ENCODE measurements at places on chromosomes 4 and X. TPM values are rescaled to one million over a fixed set of nuclear protein-coding genes. Genes with fewer than 3 reads are reported as not detected.

Gene CXorf49
- total RNA-seq = not detected

Gene CD99
- 208 TPM for total RNA-seq

Gene AMMECR1
- total RNA-seq = 7.5 TPM

Gene JCHAIN
- total RNA-seq = not detected

Gene ERCC6L
- 13.8 TPM for total RNA-seq

Gene COX7B2
- total RNA-seq = not detected

Gene F8A1
- 51.0 TPM for total RNA-seq

Gene ADH1B
- not detected for total RNA-seq

Gene FRAS1
- total RNA-seq = not detected

Gene CSN2
- total RNA-seq = not detected

- H3K27me3 ChIP-seq = no peaks in the 10 kb centered on the region
- no peak for DNase-seq
- no peaks in the 10 kb centered on the region for H3K4me1 ChIP-seq
- H3K36me3 ChIP-seq = no peaks in the 10 kb centered on the region
Observed at GRCh38 chrX:147827070-147827469, 84.6 kb upstream of the FMR1 start.

- H3K4me3 ChIP-seq = no peak overlapping the region
- no peaks in the 10 kb centered on the region for H3K36me3 ChIP-seq
- peaks cover 10% of the 10 kb centered on the region for H3K27me3 ChIP-seq
Observed at GRCh38 chr4:171814545-171814944, 1.3 kb downstream of the GALNTL6 start.

DNA sequence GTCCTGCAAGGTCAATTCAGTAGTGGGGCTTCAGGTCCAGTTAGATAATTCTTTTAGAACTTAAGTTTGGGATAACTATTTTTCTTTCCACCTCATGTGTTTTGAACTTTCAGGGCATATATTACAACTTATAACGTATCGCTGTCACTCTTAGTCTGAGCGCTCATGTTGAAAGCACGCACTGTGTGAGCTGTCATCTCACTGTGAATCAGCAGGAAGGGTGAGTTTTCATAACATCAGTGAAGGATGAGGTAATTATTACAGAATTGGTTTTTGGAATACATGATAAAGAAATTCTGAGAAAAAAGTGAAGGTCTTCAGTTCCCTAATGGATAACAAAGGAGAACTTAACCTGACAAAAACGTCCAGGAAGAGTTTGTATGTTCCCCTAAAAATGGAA, 45.1 kb upstream of the SLC4A4 start:
- peaks cover 9% of the 10 kb centered on the region for H3K27me3 ChIP-seq
- no peaks in the 10 kb centered on the region for H3K4me1 ChIP-seq
- no peaks in the 10 kb centered on the region for H3K36me3 ChIP-seq

- no peak for DNase-seq
- H3K4me3 ChIP-seq = no peak overlapping the region
- H3K27ac ChIP-seq = no peak overlapping the region
Observed at GRCh38 chr4:134178706-134179105, 22.9 kb downstream of the PABPC4L start.

DNA sequence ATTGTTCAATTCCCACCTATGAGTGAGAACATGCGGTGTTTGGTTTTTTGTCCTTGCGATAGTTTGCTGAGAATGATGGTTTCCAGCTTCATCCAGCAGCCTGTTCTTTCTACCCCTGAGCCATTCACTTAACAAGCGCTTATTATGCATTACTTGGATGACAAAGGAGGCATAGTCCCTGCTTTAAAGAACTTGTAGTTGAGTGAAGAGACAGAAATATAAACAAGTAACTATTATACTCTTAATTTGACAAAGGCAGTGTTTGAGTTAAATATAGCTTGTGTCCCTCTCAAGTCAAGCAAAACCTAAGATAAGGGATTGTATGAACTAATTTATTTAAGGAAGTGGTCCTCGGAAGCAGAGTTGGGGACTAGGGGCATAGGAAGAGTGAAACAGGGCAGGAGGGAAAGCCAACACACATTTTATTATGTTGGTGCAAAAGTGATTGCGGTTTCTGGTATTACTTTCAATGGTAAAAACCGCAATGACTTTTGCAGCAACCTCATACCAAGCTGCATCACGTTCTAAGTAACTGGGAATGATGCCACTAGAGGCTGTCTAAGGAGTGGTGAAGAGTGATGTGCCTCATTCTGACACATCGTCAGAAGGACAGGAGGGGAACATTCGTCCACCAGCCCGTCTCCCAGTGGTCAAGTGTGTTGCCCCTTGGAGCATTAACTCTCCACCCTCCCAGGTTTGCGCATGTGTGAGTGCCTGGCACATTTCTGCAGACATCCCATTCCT, 41.8 kb downstream of the QDPR start:
- H3K36me3 ChIP-seq = no peaks in the 10 kb centered on the region
- H3K27me3 ChIP-seq = no peaks in the 10 kb centered on the region
- H3K4me3 ChIP-seq = no peak overlapping the region
- no peak overlapping the region for H3K27ac ChIP-seq
- H3K4me1 ChIP-seq = no peaks in the 10 kb centered on the region

GRCh38 chr4:184282251-184282713, 64.6 kb upstream of the ENPP6 start:
- no peak overlapping the region for H3K4me3 ChIP-seq
- peak; percentile 79 for DNase-seq
- peak overlapping the region; percentile 84 for H3K27ac ChIP-seq
- H3K4me1 ChIP-seq = peaks cover 44% of the 10 kb centered on the region
- peaks cover 7% of the 10 kb centered on the region for H3K36me3 ChIP-seq

DNA sequence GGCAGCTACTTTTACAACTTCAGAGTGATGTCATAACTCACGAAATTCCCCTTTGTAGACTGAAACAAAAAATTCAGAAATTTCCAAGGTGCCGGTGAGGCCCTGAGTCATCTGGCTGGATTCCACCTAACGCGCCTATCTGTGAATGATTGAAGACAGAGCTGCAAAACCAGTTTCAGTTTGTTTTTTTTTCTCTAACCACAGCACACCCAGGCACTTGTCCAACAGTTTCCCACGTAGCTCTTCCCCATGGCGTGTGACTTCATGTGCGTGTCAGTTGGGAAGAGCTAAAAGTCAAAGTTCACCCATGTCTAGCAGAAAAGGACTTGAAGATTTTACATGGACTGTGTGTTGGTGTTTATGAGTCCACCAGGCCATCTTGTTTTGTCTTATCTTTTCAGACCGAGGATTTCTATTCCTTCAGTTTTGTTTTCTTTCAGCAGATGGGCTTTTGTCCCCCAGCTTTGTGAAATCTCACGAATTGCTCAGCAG, 16.4 kb downstream of the TCEANC start:
- no peaks in the 10 kb centered on the region for H3K27me3 ChIP-seq
- DNase-seq = peak; percentile 29
- peak overlapping the region; percentile 72 for H3K27ac ChIP-seq
- H3K4me1 ChIP-seq = peaks cover 6% of the 10 kb centered on the region
- peak overlapping the region; percentile 15 for H3K4me3 ChIP-seq

- H3K27me3 ChIP-seq = peaks cover 4% of the 10 kb centered on the region
- H3K36me3 ChIP-seq = peaks cover under 1% of the 10 kb centered on the region
- DNase-seq = no peak
- no peak overlapping the region for H3K27ac ChIP-seq
- no peak overlapping the region for H3K4me3 ChIP-seq
- H3K4me1 ChIP-seq = peaks cover 20% of the 10 kb centered on the region
Observed at GRCh38 chr4:6087669-6088341, 69.6 kb upstream of the C4orf50 start.

DNA sequence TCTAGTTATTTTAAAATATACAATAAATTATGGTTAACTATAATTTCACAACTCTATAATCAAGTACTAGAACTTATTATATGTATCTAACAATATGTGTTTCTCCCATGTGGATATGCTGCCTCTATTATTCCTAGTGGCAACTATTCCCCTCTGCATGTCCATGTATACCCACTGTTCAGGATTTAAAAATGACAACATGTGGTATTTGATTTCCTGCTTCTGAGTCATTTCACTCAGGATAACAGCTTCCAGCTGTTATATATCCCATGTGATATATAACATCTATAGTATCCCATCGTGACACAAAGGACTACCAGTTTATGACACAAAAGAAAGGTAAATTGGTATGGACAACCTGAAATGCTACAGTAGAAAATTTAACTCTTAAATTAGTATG, 167.4 kb upstream of the TACR3 start:
- DNase-seq = no peak
- H3K36me3 ChIP-seq = no peaks in the 10 kb centered on the region
- no peak overlapping the region for H3K27ac ChIP-seq
- H3K4me1 ChIP-seq = no peaks in the 10 kb centered on the region
- H3K27me3 ChIP-seq = no peaks in the 10 kb centered on the region

DNA sequence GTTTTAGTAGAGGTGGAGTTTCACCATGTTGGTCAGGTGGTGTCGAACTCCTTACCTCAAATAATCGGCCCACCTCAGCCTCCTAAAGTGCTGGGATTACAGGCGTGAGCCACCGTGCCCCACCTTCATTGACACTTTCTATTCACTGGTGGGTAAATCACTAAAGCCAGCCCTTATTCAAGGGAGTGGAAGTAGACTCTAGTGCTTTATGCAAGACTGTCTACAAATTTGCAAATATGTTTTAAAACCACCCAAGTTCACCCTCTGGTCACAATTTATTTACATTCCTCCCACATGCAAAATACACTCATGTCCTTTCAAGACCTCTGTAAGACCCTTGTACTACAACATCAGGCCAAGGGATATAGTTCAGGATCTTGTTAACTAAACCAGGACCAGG, 45.0 kb downstream of the SLC34A2 start:
- no peaks in the 10 kb centered on the region for H3K27me3 ChIP-seq
- DNase-seq = no peak
- H3K36me3 ChIP-seq = no peaks in the 10 kb centered on the region
- no peaks in the 10 kb centered on the region for H3K4me1 ChIP-seq
- H3K27ac ChIP-seq = no peak overlapping the region

DNA sequence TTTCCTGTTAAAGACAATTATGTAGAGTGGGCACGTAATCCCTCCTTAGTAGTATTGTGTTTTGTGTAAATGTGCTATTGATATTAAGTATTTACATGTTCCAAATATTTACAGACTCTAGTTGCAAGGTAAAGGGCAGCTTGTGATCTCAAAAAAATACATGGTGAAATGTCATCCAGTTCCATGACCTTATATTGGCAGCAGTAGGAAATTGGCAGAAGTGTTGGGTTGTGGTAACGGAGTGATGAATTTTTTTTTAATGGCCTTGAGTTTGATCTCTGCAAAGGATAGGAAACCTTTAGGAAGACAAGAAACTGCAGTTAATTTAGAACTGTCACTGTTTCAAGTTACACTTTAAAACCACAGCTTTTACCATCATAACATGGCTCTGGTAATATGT, 74.3 kb downstream of the NPNT start:
- H3K27ac ChIP-seq = no peak overlapping the region
- H3K36me3 ChIP-seq = no peaks in the 10 kb centered on the region
- no peak for DNase-seq
- no peak overlapping the region for H3K4me3 ChIP-seq

GRCh38 chr4:152850377-152850776, 70.6 kb downstream of the ARFIP1 start:
- no peaks in the 10 kb centered on the region for H3K27me3 ChIP-seq
- peak; percentile 56 for DNase-seq
- H3K27ac ChIP-seq = no peak overlapping the region
- no peak overlapping the region for H3K4me3 ChIP-seq

- H3K4me3 ChIP-seq = no peak overlapping the region
- H3K4me1 ChIP-seq = no peaks in the 10 kb centered on the region
- no peak for DNase-seq
- no peak overlapping the region for H3K27ac ChIP-seq
- H3K27me3 ChIP-seq = peaks cover 2% of the 10 kb centered on the region
Observed at GRCh38 chr4:7381890-7382633, 52.7 kb downstream of the PSAPL1 start.

- H3K36me3 ChIP-seq = peaks cover 84% of the 10 kb centered on the region
- no peak overlapping the region for H3K4me3 ChIP-seq
- peaks cover 15% of the 10 kb centered on the region for H3K4me1 ChIP-seq
- H3K27me3 ChIP-seq = no peaks in the 10 kb centered on the region
- DNase-seq = no peak
Observed at GRCh38 chr4:153364061-153364460, 19.6 kb downstream of the MND1 start.

Measured in activated CD8-positive, alpha-beta T cell treated with anti-CD3 and anti-CD28 coated beads, Interleukin-2, amount 10 ng/mL, durations not matched to agents 7 days and 5 days (primary cell).